ENCODE measurements at places on chromosomes 1 and 21.
A peak's percentile ranks its signal among the peaks of the same experiment; 100 is the strongest.

DNA sequence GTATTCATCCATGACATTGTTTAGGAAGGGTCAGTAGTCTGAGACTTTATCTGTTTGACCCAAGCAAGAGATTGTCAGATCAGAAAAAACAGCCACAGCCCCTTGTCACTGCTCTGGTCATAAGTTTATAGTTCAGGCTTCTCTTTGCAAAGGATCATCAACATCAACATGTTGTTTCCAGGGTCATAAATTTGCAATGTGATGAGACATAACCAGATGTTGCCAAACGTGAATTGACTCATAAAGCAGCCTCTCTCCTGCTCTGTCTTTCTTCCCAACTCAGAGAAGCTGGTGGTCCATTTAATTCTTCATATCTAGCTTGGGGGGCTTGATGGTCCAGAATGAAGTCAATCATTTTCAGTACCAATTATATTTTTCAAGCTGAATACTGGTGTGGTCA is 507.2 kb upstream of the PBX1 start:
- no peak for DNase-seq

DNA sequence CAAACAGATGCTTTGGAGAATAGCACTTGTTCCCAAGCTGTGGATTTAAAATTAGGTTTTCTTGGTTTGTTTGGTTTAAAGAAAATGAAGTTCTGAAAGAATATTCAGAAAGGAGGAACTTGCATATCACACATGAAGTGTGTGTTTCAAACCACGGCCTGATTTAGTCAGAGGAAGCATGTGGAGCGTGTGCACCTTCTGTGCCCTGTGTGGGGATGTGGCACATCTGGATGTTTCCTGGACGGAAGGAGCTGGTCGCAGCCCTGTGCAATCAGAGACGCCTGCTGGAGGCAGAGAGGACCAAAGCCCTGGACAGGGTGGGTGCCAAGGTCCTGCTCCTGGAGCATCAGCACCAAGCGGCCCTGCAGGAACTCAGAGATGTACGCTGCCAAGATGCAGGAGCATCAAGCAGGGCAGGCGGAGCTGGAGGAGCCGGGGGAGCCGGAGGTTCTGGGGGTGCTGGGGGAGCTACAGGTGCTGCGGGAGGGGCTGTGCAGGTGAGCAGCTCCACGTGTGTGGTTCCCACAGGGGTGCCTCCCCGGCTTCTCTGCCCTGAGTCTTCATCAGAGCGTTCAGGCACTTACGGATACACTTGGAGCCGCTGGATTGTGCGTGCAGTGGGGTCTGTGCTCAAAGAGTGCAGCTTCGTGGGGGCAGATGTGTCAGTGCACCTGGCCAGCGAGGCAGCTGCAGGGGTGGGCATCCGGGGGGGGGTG is 45.7 kb downstream of the PCNT start:
- DNase-seq, result no peak

- DNase-seq, result no peak
Observed at GRCh38 chr1:69263921-69264391, 303.8 kb upstream of the LRRC7 start.

DNA sequence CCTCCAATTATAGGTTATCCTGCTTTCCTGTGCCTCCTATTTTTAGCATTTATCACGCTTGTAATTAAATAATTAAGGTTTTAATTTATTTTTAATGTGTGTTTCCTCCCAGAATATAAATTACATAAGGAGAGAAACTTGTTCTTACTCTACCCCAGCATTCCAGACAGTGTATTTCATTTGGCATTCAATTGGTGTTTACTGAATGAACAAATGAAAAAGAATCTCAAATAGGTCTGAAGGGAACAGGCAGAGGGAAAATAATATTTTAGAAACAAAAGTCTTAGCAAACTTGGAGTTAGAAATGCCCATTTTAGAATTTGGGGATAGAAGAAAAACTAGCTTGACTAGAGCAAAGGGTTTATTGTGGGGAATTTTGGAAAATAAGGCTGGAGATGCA is 9.9 kb upstream of the RSRP1 start:
- DNase-seq, result no peak

GRCh38 chr1:57820356-57821095 is 396.7 kb upstream of the DAB1 start:
- no peak for DNase-seq

GRCh38 chr1:33346927-33347649 is 26.2 kb upstream of the A3GALT2 start:
- DNase-seq, result no peak

GRCh38 chr1:34867415-34867814 is 7.9 kb upstream of the SMIM12 start:
- no peak for DNase-seq

DNA sequence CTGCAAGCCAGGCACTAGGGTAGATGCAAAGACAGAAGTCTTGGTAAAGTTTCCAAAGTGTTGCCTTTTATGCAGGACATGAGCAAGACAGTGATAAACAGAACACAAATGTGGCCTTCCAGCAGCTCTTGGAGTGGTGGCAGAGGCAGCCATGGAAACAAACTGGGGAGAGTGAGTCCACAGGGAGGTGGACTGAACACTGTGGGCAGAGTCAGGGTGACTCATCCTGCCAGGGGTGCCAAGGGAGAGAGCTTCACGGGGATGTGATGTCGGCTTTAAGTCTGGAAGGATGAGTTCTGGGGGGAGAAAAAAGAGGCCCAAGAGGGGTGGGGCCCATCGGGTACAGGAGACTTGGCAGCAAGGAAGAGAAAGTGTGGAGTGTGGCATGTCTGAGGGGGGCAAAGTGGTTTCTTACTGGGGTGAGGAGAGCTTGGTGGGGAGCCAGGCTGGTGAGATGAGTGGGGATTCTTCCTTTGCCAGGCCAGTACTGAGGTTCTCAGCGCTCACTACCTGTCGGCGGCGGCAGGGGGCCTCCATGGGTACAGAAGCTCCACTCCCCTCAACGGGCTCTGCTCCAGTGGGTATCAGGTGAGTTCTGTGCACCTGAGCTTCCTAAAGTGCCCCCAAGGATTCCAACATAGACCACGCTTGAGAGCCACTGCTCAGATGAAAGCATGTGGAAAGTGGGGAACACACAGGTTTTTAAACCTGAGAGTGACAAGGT is 41.8 kb downstream of the KIAA0040 start:
- no peak for DNase-seq

DNA sequence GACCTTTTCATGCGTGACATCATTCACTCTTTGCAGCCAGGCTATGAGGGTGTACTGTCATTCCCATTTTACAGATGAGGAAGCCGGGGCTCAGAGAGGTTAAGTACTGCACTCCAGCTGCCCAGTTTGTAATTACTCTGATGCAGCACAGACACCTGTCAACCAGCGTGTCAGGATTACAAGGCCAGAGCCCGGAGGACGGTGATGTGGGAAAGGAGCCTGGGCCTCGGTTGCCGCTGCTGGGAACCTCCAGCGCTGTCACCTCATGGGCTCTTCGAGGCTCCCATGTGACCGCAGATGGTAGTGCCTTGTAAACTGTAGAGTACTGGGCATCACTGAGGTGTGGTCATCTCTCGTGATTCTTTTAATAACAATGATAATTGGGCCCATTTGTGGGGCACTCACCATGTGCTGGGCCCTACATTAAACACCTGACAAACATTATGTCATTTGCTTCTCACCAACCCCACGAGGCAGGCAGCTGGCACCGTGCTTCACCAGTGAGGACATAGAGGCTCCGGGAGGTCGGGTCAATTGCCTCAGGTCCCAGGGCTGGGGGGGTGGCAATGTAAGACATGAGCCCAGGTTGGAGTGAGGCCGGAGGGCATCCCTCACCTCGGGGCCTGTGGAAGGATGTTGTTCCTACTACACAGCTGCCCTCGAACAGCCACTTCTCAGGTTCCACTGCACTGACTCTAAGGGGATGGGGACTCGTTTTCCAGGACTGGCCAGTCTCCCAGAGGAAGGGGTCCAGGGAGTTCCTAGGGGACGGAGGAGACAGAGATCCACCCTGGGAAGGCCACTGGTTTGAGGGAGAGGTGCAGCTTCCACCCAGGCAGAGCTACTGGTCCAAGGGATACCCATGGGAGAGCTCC is 42.8 kb upstream of the PADI1 start:
- peak; percentile 91 for DNase-seq

DNA sequence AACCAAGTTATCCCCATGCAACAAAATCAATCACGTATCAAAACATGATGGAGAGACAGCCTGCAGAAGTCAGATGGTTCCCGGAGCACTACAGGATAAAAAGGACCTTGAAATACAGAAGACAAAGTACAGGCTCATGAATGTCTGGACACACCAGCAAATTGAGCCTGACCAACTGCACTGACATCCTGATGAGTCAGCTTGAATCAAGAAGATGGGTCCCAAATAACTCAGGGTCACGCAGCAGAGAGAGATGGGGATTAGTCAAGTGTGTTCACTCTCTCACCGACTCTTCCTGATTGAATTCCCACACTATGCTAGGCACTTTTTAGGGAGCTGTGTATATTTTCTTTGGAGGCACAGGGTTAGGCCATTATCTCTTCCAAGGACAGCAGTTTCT is 71.1 kb upstream of the DIRAS3 start:
- no peak for DNase-seq

GRCh38 chr1:87202451-87202850 is 126.2 kb upstream of the LMO4 start:
- no peak for DNase-seq

- DNase-seq, result no peak
Observed at GRCh38 chr1:84756455-84757082, 66.3 kb upstream of the SSX2IP start.

GRCh38 chr1:9476790-9477463 is 62.3 kb upstream of the SLC25A33 start:
- no peak for DNase-seq

- DNase-seq, result no peak
Observed at GRCh38 chr1:94063379-94063778, 57.6 kb downstream of the ABCA4 start.

GRCh38 chr21:34589511-34590282 is 25.2 kb downstream of the RCAN1 start:
- no peak for DNase-seq

DNA sequence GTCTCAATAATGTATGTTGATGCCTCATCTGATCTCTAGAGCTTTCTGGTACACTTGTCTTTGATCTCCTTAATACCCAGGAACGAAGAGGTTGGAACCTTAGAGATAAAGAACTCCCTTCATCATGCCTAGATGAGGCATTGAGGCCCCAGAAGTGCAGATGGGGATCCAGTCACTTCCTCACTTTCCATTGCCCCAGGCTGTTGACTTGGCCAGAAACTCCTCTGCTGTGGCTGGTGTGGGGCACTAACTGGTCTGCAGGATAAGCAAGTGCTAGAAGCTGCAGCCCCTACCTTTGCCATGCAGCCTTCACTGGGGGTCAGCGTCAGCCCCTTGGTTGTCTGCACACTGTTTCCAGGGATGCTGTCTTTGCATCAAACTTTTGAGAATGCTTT is 49.9 kb downstream of the STUM start:
- DNase-seq, result no peak

DNA sequence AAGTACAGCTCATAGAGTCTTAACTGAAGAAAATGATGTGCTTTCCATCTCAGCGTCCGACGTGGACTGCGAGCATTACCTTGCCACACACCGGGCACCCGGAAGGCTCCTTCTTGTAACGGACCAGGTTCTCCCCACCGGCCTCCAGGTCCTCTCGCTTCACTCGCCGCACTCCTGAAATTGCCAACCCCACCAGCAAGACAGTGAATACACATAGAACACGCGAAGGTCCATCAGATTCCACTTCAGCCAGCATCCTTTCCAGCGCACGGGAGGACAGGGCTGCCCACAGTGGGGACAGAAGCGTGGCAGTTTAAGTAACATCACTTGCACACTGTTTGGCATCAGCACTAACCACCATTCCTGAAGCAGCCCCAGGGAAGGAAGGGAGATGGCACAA is 53.3 kb downstream of the PRDM15 start:
- DNase-seq, result no peak

- DNase-seq, result no peak
Observed at GRCh38 chr1:217542837-217543236, 88.1 kb downstream of the GPATCH2 start.

- no peak for DNase-seq
Observed at GRCh38 chr21:17402937-17403336, 109.9 kb upstream of the CXADR start.

GRCh38 chr1:119108988-119109387 is 31.5 kb downstream of the WARS2 start:
- DNase-seq, result no peak

DNA sequence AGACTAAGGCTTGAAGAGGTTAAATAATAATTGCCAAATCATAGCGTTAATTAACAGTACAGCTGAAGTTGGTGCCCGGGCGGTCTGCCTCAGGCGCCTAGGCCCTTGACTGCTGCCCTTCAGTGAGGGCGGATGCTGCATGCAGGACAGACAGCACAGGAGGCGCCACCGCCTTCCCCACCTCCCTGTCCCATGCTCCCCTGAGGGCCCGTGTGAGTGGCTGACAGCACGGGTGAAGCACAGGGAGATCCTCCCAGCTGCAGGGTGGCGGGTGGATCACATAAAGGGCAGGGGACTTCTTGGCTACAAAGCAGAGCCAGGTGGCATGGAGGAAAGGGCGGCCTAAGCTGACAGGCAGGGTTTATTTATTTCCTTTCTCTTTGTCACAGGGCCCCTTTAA is 49.1 kb downstream of the DDX20 start:
- DNase-seq, result no peak

- peak; percentile 72 for DNase-seq
Observed at GRCh38 chr1:203117611-203118575, 9.6 kb upstream of the ADORA1 start.

GRCh38 chr1:78830321-78830720 is 176.2 kb downstream of the ADGRL4 start:
- no peak for DNase-seq

DNA sequence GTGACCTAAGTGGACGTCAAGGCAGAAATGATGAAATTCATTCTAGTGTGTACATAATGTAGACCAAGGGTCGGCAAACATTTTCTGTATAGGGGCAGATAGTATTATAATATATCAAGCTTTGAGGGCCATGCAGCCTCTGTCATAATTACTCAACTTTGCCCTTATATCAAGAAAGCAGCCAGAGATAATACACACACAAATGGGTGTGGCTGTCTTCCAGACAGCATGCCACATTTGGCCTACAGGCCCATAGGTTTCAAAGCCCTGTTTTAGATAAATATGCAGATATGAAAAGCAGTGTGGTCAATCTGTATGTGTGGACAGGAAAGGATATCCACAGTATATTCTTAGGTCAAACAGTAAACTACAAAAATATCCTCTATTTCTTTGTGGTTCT is 320.1 kb upstream of the FMN2 start:
- no peak for DNase-seq

DNA sequence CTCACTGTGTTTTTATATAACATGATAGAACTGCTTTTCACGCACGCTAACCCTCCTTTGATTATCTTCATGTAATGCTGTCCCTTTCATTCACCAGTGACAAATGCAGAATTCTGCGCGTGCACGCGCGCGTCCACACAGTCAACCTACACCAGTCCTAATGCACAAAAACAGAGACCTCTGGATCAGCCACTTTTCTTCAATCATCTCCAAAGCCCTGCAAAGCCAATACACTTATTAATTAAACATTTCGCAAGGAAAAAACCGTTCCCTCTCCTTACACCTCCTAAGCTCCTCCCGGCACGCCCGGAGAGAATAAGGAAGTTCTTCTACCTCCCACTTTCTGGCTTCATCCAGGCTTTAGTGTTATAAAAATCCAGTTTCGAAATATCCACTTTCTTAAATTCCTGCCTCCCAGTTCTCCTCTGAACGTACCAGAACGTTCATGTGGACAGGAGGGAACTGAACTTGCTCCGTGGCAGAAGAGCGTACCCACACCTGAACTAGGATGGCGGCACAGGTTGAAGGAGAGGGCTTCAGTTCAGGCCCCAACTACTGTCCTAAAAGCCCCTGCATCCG is 4.6 kb downstream of the LMX1A start:
- DNase-seq, result no peak

- no peak for DNase-seq
Observed at GRCh38 chr1:6462412-6463119, 3.4 kb downstream of the TNFRSF25 start.
